CD4-positive, alpha-beta memory T cell (primary cell): ENCODE measurements at places on chromosomes 5 and 9.

GRCh38 chr9:136613824-136614371 is 48.8 kb upstream of the EGFL7 start:
- no peak for DNase-seq

- no peak for DNase-seq
These were observed 196.7 kb downstream of the RGS3 start for GRCh38 chr9:113660196-113660595.

DNA sequence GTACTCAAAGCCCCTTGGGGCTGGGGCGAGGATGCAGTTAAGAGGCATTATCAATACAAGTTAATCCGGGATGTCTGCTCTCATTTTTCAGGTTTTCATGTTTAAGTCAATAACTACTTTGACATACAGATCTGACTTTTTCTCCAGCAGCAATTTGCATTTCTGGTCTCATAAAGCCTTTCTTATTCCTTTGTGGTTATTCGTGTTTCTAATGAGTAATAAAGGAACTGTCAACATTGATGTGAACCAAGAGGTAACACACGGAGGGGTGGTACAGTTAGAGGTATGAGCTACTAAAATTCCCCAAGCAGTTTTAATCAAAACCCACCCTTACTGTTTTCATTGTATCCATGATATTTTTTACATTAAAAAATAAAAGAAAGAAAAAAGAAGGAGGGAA is 138.0 kb upstream of the NFIB start:
- DNase-seq = no peak

- peak; percentile 69 for DNase-seq
These were observed 4.8 kb upstream of the CHD1 start for GRCh38 chr5:98933445-98934072.

GRCh38 chr5:76986825-76987526 is 34.1 kb downstream of the CRHBP start:
- no peak for DNase-seq

DNA sequence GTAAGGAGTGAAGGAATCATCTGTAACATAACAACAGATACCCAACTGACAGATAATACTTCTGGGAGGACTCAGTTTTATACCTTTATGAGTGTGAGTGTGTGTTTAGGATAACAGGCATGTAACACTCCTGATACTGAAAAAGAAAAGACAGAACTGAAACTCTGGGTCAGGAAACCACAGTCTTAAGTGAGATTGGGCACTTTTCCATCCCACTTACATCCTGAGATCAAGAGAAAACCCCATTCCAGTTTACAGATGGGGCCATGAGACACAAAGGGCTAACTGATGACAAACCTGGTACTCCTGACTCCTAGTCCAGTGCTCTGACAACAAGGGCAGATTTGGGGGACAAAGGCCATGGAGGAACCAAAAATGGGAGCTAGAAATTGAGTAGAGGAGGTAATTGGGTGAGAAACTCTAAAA is 18.0 kb downstream of the IL5 start:
- no peak for DNase-seq

DNA sequence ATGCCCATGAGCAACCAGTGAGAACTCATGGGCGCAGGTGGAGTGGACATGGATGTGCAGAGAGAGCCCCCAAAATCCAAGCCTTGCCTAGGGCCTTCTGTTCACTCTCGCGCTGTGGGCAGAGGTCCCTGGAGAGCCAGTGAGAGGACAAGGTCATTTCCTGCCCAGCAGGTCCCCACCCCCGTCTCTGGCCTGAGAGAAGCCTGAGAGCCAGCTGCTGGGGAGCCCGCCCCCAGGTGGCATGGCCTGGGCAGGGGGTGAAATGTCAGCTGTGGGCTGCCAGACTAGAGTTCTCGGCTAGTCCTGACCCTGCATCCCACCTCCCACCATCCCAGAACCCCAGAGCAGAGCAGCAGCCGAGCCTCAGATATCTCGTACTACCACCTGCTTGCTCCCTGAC is 85.3 kb downstream of the BARX1 start:
- no peak for DNase-seq

GRCh38 chr9:76901801-76902200 is 4.1 kb downstream of the PRUNE2 start:
- DNase-seq = no peak

GRCh38 chr5:153429761-153430380 is 60.6 kb upstream of the GRIA1 start:
- no peak for DNase-seq

DNA sequence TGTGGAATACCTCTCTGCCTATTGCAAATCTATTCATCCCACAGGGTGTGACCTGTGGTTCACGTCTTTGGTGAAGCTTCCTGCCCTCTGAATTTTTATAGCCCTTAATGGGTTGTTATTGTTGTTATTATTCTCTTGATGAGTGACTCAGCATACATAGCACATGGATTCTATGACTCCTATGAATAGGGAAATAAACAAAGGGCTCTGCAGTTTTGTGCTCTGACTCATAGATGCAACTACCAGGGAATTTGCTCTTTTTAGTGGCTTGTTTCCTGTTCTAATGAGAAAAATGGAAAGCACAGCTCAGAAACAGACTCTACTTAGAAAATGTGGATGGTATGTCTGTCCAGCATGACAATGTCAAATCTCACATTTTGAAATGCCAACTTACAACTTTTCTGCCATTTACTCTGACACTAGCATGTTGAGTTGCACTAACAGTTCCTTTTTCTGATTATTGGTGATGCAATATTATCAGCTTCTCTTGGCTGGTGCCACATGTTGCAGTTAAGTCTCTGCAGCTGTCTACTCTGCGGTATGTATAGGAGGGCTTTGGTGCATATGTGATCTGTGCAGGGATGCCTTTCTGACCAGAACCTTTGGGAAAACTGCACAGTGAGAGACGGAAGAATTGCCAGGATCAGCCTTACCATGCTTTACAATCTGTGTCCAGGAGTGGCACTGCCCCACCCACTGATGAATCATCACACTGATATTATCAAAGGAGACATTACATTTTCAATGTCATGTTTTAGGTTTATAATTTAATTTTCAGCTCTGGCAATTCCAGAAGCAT is 996.4 kb upstream of the WWC1 start:
- DNase-seq = no peak

GRCh38 chr5:174511714-174512253 is 212.6 kb upstream of the MSX2 start:
- DNase-seq = no peak

DNA sequence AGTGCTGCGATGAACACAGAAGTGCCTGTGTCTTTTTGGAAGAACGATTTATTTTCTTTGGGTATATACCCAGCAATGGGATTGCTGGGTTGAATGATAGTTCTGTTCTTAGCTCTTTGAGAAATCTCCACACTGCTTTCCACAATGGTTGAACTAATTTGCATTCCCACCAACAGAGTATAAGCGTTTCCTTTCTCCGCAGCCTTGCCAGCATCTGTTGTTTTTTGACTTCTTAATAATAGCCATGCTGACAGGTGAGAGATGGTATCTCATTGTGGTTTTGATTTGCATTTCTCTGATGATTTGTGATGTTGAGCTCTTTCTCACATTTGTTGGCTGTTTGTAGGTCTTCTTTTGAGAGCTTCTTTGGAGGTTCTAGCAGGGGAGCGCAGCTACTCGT is 134.6 kb downstream of the TENT4A start:
- peak; percentile 35 for DNase-seq

- DNase-seq = no peak
These were observed 377.9 kb upstream of the PAPPA start for GRCh38 chr9:115775659-115776058.

- no peak for DNase-seq
These were observed 196.5 kb downstream of the TLE1 start for GRCh38 chr9:81492710-81493447.

GRCh38 chr9:126558051-126558665 is 55.6 kb upstream of the LMX1B start:
- DNase-seq = peak; percentile 68

DNA sequence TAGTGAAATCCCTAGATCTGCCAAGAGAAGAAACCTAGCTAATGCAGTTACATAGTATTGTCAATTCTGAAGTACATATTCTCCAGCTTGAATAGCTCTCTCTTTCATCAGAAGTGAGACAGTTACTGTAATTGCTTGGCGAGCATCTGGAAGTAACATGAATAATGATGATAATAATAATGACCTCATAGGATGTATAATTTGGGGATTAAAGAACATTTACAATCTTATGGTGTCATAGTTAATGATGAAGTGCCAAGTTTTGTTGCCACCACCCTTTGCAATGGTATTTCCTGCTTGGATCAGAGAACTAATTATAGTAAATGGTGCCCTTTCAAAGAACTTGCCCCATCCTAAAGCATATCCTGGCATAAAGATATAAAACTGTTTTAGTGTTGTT is 201.4 kb downstream of the ADAMTSL1 start:
- DNase-seq = no peak

DNA sequence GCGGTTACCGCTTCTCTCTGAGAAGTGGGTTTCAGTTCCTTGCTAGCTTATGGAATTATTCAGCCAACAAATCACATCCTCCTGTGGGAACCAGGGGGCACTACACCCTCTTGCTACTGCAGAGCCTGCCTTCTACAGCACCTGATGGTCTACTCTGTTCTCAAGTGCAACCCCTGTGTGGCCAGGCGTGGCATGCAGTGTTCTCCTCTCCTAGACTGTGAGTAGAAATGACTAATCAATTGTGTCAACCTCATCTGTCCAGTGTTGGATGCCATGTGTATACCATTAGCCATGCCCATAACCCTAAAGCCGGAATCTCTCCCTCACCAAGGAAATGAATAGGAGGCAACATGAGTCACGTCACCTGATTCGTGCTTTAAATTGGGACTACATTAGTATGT is 117.2 kb upstream of the LIFR start:
- DNase-seq = no peak

- no peak for DNase-seq
These were observed 18.0 kb downstream of the RPS14 start for GRCh38 chr5:150431574-150431973.

DNA sequence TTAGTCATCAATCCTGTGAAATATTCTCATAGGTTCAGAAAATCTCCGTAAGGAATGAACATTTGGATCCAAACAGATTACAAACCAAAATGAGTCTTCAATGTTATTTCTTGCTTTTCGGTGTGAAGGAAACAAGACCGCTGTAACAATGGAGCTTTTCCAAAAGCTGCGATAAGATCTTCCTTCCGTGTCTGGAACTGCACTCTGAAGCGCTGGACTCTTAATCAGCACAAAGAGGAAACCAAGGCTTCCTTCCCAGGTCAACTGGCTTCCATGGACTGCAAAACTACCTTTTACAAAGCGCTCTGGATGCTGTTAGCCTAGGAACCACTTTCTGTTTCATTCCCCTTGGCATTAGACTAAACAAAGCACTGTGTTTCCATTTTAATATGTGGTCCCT is 137.9 kb upstream of the BASP1 start:
- no peak for DNase-seq

DNA sequence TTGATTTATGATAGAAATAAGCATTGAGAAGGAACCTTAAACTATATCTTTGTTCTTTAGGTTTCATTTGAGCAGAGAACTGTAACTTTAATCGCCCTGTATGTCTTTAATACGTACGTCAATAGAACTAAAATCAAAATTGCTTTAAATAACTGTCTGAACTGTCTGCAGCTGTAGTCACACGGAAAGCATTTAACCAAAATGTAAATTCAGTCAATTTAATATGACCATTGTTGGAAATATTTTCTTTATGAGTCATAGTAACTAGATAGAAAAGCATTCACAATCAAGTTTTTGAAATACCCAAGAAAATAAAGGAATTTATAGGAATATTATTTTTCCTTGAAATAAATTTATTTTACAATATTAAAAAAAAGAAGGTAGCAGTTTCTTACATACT is 157.1 kb upstream of the CDH6 start:
- DNase-seq = no peak

- no peak for DNase-seq
These were observed 125.4 kb downstream of the CDC42SE2 start for GRCh38 chr5:131389096-131389868.

- no peak for DNase-seq
These were observed 78.5 kb downstream of the SH3TC2 start for GRCh38 chr5:148984345-148984744.
